ENCODE measurements at places on chromosomes 2 and 18. TPM values are rescaled to one million over a fixed set of nuclear protein-coding genes. Genes with fewer than 3 reads are reported as not detected.

Gene BOLL
- not detected for total RNA-seq

Gene FHOD3
- total RNA-seq: 4.8 TPM

- no peaks in the 10 kb centered on the region for H3K27me3 ChIP-seq
- no peak overlapping the region for H3K27ac ChIP-seq
- no peaks in the 10 kb centered on the region for H3K36me3 ChIP-seq
- no peak overlapping the region for H3K4me3 ChIP-seq
- no peak for DNase-seq
- H3K4me1 ChIP-seq: no peaks in the 10 kb centered on the region
Observed at GRCh38 chr2:125667630-125668029, 988.3 kb upstream of the GYPC start.

- no peak for DNase-seq
- H3K36me3 ChIP-seq: no peaks in the 10 kb centered on the region
- H3K4me1 ChIP-seq: no peaks in the 10 kb centered on the region
- no peak overlapping the region for H3K27ac ChIP-seq
Observed at GRCh38 chr2:83233781-83234180, 1225.3 kb downstream of the SUCLG1 start.

Gene TXNDC2
- total RNA-seq: not detected

- H3K27me3 ChIP-seq: no peaks in the 10 kb centered on the region
- DNase-seq: no peak
- no peaks in the 10 kb centered on the region for H3K36me3 ChIP-seq
- no peak overlapping the region for H3K27ac ChIP-seq
Observed at GRCh38 chr18:39435209-39435608, 1869.6 kb upstream of the CELF4 start.

DNA sequence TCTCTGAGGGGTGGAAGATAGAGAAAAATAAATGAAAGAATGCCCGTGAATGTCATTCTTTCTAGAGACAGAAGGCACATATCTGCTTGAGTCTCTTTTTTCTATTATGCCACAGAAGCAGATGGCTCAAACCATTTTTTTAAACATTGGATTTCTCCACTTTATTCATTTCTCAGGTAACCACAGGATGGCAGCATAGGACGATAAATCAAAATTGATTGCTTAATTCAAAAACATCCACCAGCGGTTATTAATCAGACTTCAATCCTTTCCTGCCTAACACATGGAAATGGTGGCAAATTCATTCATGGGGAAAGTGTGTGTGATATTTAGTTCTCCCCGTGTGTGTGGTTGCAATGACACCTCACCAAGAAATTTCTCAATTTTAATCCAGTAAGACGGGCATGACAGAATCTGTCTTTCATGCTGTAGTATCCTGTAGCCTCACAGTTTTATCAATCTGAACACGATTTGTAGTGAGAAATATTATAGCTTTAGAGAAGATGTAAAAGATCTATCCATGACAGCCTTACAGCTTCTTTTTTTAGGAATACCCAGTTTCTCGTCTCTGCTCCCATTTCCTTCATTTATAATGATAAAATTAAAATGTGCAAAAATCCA lies 72.2 kb downstream of the DSC3 start:
- H3K27me3 ChIP-seq: no peaks in the 10 kb centered on the region
- no peak overlapping the region for H3K27ac ChIP-seq
- no peak overlapping the region for H3K4me3 ChIP-seq
- H3K36me3 ChIP-seq: no peaks in the 10 kb centered on the region
- no peak for DNase-seq

- DNase-seq: peak; percentile 69
- H3K4me3 ChIP-seq: no peak overlapping the region
- H3K27ac ChIP-seq: no peak overlapping the region
- H3K27me3 ChIP-seq: no peaks in the 10 kb centered on the region
- no peaks in the 10 kb centered on the region for H3K36me3 ChIP-seq
Observed at GRCh38 chr2:239688122-239688681, 287.4 kb upstream of the HDAC4 start.
